ENCODE measurements at places on chromosomes 2 and 18.

- DNase-seq, result no peak
Measured at GRCh38 chr2:161031511-161031910, 128.7 kb upstream of the TANK start.

- DNase-seq, result no peak
Measured at GRCh38 chr2:30652271-30652915, 154.9 kb downstream of the CAPN13 start.

GRCh38 chr2:230447455-230448451, 31.8 kb downstream of the SP100 start:
- DNase-seq, result no peak

DNA sequence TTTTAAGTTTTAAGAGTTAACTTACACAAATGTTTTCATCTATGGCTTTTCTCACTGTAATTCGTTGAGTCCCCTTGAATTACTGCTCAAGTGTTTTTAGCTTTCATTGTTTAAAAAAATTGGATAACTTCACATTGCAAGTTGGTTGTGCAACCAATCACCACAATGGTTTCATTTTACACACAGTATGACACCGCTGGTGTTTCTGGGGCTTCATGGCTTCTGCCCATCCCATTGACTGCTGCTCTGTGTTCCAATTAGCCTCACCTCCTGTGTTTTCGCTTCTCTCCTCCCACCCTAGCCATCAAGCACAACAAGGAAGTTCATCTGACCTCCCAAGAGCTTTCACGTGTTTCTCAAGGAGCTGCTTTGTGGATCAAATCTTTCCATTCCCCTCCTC, 199.1 kb upstream of the CHAC2 start:
- DNase-seq, result no peak

DNA sequence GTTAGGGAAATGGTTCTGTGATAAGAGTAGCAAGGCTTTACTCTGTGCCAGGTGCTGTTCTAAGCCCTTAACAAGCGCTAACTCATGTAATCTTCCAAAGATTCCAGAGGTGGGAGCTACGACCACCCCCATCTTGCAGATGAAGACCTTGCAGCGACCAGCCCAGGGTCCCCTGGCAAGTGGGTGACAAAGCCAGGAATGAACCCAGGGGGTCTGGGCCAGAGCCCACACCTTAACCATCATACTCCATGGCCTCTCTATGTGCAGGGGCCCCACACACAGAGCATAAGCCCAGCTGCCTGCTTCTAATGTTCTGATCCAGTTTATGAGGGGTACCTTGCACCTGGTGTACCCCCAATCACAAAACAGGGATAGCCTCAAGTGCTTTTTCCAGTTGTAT, 105.3 kb downstream of the ZBTB7C start:
- DNase-seq, result no peak

- no peak for DNase-seq
Measured at GRCh38 chr2:231884438-231885140, 41.6 kb downstream of the NPPC start.

DNA sequence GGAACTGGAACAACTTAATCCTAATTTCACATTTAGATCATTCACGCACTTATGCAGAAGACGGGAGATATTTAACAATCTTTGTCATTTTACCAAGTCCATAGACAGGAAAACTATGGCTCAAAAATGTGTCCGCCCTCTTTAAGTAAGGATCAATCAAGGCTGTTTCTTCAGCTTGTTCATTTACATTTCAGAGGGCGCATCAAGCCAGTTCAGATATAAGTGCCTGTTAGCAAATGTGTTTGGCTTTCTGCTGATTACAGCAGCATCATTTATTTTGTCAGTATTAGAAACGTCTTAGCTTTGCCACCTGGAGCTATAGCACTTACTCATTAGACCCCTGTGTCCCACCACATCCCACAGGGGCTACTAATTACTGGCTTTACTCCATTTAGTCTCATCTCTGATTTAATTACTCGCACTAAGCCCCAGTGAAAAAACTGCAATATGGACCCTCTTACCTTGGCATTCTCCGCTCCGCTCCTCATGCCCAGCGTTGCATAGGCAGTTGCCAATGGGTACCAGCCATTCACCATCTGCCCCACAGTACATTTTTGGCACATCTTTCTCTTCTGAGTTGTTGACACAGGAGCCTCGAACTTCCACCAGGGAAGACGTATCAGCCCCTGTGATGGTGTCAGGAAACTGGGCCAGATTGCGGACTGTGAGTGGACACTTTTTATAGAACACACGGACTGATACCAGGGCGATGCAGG, 8.7 kb downstream of the EPHA4 start:
- DNase-seq, result no peak

GRCh38 chr2:189074506-189074905, 100.3 kb downstream of the COL3A1 start:
- no peak for DNase-seq

DNA sequence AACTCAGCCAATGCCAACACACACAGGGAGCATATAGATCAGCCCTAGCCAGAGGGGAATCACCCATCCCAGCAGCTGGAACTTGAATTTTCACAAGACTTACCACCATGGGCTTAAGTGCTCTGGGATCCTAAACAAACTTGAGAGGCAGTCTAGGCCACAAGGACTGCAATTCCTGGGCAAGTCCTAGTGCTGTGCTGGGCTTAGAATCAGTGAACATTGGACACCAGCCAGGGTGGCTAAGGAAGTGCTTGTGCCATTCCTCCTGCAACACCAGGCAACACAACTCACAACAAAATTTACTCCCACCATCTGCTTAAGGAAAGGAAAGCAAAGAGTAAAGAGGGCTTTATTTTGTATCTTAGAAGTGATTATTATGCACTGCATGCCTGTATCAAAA, 38.9 kb downstream of the SRD5A2 start:
- DNase-seq, result no peak

- no peak for DNase-seq
Measured at GRCh38 chr2:167750675-167751074, 496.7 kb downstream of the STK39 start.

- no peak for DNase-seq
Measured at GRCh38 chr18:69840445-69840844, 107.2 kb downstream of the CD226 start.

- DNase-seq, result no peak
Measured at GRCh38 chr2:173299764-173300163, 54.9 kb upstream of the CDCA7 start.

DNA sequence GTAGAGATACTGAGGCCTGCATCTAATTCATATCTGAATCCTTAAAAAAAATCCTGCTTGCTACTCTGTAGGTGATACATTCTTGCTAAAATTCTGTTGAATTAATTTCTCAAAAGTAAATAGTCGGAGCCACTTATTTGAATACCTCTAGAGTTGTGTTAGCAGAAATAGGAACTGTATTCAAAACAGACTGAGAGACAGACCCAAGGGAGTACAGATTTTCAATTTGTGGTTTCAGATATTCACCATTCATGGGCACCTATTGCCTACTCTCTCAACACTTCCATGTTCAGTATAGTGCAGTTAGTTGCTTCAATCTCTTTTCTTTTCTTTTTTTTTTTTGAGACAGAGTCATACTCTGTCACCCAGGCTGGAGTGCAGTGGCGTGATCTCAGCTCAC, 46.6 kb upstream of the CTLA4 start:
- no peak for DNase-seq

- DNase-seq, result no peak
Measured at GRCh38 chr2:119144806-119145205, 13.7 kb downstream of the C1QL2 start.

GRCh38 chr18:21345840-21346239, 103.8 kb downstream of the GREB1L start:
- DNase-seq, result no peak

GRCh38 chr2:35963824-35964223, 391.8 kb upstream of the CRIM1 start:
- DNase-seq, result no peak

GRCh38 chr2:231369580-231370428, 25.7 kb upstream of the B3GNT7 start:
- no peak for DNase-seq

- DNase-seq, result no peak
Measured at GRCh38 chr18:79853303-79853992, 55.7 kb downstream of the KCNG2 start.

GRCh38 chr2:223513771-223514455, 88.2 kb downstream of the SCG2 start:
- no peak for DNase-seq

- no peak for DNase-seq
Measured at GRCh38 chr2:236919209-236919608, 166.5 kb upstream of the COPS8 start.

GRCh38 chr2:70627211-70627898, 73.7 kb upstream of the TGFA start:
- DNase-seq, result no peak

GRCh38 chr2:185161701-185162100, 563.4 kb downstream of the ZNF804A start:
- DNase-seq, result no peak

- no peak for DNase-seq
Measured at GRCh38 chr2:172861098-172861497, 125.5 kb downstream of the RAPGEF4 start.

DNA sequence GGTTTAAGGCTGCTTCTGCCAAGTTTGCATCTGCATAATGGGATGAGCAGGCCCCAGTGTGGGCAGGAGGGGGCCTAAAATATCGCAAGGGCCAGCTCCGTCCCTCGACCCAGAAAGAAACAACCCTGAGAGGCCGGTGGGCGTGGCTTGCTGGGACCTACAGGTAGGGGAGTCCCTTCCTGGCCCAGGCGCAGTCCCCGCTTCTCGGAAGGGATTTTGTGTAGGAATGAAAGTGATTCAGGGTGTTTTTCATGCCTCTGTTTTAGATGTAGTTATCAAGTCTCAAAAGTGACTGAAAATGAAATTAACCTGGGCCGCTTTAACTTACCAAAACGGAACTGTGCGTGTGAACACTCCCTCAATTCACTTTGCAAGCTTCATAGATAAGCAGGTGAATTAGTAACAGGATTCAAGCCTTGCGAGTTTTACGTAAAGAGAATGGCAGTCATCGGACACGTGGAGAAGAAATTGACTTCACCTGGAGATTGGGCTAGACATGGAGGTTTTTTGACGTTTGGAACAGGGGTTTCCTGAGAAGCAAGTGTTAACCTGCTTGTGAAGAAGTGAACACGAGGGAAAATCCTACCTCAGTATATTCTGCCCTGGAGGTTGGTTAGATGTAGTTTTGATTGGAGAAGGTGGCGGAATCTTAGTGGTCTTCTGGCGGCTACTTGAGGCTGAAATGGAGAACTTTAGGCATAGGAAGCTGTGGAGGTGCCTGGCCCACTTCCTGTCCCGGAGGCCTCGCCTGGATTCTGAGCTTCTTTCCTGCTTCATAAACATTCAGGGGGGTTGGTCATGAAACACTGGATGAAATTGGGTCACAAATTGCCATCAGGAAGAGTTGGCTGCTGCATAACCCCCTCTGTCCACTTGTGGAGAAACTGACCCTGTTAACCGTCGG, 1.7 kb downstream of the NCK2 start:
- DNase-seq, result no peak

DNA sequence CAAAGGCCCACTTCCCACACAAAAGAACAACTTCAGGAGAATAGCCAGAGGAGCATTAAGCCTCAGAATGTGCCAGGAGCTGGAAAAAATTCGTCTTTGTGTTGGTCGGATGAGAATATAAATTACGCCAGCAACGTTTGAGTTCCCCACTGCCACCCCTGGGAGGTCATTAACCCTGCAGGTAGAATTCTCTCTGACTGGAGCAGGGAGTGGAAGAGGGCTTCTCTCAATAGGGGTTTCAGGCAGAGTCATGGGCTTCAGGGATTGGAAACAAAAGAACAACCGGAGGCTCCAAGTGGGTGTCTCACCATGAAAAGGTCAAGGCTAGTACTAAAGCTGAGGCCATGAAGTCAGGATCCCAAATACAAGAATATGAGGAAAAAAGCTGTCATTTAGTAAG, 69.0 kb upstream of the DDX18 start:
- no peak for DNase-seq

All from H54 (cell line).